NCI-H1930 (cell line): ENCODE measurements at places on chromosomes 2 and 18.
A peak's percentile ranks its signal among the peaks of the same experiment; 100 is the strongest.

DNA sequence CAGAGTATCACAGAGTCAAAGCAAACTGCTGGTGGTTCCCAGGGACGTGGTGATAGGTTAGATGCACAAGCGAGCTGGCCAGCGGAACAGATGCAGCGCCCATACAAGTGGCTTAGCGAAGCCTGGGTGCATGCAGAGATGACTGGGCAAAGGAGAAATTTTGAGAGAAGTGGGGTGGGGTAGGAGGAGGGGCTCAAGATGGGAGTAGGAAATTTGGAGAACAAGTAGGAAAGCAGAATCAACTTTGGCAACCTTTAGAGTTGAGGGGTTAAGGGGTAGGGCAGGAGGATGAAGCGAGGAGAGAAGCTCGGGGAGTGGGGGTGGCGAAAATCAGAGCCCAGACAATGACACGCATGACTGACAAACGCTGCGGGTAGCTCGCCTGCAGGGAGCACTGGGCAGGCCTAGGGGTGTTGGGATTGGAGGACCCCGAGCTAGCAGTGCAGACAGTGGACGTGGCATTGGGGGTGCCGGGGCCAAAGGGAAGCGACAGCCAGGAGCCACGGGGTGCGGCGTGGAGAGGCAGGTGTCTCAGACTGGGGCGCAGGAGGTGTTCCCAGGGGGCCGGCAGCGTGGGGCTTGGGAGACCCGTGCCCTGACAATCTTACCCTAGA is 431 bp downstream of the FAM98A start:
- DNase-seq = peak; percentile 14

DNA sequence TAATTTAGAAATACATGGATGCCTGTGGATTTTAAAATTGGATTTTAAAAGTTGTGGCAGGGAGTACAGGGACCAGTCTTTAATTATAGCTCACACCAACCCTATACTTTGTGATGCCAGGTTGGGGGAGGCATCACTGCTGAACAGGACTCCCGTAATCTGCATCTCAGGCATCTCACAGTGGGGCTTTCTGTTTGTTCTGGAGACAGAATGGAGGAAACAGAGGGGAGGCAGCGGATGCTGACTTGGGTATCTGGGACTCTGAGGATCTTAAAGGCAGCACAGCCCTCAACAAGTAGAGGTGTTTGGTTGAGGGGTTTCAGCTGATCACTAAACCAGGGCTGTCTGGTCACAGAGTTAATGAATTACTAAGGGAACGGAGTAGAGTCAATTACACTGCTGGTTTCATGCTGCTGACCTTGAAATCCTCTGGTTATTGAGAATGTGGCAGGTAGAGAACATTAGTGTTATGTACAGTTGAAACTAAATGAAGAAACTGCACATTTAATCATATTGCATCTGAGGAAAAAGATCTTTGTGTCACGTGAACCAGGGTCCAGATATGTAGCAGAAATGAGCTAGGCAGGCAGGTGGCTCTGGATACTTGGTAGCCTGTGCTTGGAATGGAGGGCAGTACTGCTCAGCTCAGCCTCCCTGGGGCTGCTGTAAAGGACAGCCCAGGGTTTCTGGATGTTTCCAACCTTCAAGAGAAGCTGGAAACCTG is 40.3 kb downstream of the FHOD3 start:
- no peak for DNase-seq

GRCh38 chr2:219507581-219508443 is 6.5 kb upstream of the ASIC4 start:
- DNase-seq = no peak

DNA sequence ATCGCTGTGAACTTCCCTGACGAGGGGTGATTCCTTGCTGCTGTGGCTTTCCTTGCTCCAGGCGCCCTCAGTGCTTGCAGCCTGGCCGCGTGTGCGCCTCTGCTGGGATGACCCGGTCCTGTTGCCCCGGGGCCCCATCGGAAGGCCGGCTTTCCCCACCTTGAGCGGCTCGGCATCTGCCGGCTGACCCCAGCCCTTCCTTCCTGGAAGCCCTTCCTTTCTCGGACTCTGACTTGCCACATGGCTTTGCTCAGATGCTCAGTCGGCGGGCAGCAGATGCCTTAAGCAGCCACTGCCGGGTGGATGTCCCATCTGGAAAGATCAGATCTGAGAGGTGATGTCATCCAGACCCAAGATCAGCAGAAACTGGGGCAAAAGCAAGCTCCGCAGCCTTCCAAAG is 100.5 kb upstream of the ODC1 start:
- no peak for DNase-seq

- no peak for DNase-seq
These were observed 20.2 kb downstream of the EPHA4 start for GRCh38 chr2:221551864-221552263.

- no peak for DNase-seq
These were observed 66.0 kb upstream of the ST3GAL5 start for GRCh38 chr2:85954590-85955458.

DNA sequence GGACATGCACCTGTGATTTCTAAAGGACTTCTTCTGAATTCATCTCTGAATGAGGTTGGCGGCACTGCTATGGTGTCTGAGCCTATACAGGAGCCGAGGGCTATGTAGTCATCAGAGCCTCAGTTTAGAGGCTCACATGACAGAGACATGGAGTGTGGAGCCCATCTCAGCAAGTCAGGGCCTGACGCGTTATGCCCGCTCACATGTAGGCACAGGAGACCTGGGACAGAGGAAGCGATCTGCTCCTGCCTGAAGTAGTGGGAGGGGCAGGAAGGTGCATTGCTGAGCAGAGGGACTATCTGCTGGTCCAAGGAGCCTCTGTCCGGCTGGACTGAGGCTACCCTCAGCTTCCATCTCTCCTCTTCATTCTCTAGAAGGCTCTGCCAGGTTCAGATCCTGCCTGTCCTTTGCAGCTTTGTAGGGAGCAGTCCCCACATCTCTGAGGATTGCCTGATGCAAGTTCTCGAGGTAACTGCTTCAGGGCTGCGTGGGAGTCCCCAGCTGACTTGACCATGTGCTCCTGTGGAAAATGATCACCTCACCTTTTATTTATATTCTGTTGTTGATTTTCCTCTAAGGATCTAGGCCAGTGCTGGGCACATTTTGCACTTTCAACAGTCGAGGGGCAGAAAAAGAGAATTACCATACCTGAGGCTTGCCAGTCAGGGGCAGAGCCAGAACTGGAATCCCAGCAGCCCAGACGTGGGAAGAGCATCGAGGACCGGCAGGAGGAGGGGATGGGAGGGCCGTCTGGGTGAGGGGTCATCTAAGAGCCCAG is 16.6 kb downstream of the KLHL29 start:
- no peak for DNase-seq

- no peak for DNase-seq
These were observed 4.9 kb downstream of the KLHL30 start for GRCh38 chr2:238143239-238143951.

- no peak for DNase-seq
These were observed 96.3 kb downstream of the SH3RF3 start for GRCh38 chr2:109225170-109225782.

GRCh38 chr2:80863147-80863714 is 558.7 kb upstream of the LRRTM1 start:
- DNase-seq = no peak

DNA sequence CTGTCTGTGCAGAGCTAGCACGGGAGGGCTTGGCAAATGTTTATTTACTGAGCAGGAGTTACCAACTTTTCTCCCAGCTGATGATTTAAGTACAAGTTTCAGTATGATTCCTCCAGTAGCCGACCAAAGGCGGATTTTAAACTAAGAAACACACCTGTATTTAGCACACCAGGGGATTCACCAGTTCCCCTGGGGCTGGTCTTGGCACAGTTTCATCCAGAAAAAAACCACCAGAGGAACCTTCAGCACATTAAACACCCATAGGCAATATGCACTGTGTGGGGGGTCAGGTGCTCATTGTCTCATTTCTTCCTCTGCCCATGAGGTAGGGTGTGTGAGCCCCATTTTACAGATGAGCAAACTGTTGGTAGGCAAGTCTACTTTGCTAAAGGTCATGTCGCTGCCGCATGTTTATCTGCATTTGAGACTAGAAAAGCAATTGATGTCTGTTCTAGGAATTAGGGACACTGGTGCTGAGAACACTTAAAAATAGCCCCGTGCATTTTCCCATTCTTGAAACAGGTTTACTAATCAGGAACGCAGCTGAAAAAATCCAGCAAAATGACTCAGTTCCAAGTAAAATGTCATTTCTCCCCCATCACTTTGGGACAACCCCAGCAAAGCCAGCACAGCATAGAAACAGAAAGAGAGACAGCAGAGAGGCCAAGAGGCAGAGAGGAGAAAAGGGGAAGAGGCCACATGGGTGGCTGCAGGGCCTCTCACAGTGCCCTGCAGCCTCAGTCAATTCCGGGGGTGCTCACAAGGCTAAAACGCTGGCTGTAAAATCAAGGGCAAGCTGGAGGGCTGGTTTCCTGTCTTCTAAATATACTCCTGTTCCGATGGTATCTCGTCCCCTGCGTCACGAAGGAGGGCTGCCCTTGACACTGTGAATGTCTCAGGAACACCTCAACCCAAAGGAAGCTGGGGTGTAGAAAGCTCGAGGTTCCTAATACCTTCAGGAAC is 166.8 kb upstream of the ID2 start:
- DNase-seq = no peak

GRCh38 chr2:236404346-236404745 is 140.1 kb upstream of the ASB18 start:
- DNase-seq = no peak

GRCh38 chr18:70338890-70339289 is 50.0 kb downstream of the SOCS6 start:
- no peak for DNase-seq

- DNase-seq = no peak
These were observed 252.9 kb downstream of the PRKCE start for GRCh38 chr2:45904267-45904945.

DNA sequence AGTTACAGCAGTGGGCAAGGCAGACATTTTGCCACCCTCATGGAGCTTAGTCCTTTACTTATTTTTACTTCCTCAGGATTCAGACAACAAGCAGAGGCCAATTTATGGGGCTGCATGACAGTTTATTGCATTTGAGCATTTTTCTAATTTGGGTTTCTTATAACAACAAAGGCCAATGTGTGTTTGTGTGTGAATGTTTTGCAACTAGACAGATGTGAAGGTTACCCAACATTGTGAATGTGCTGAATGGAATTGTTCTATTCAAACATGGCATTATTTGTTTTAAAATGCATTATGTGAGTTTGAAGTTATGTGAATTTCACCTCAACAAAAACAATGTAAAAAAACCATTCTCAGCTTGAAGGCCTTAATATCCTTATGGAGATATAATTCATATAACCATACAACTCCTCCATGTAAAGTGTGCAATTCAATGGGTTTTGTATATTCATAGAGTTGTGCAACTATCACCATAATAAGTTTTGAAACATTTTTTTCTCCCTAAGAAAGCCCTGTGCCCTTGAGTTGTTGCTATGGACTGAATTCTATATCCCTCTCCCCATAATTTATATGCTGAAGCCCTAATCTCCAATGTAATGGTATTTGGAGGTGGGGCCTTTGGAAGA is 57.3 kb downstream of the CCDC195 start:
- DNase-seq = no peak

GRCh38 chr18:78984941-78985784 is 5.5 kb downstream of the SALL3 start:
- no peak for DNase-seq

- DNase-seq = no peak
These were observed 243.6 kb downstream of the ZNF407 start for GRCh38 chr18:74841248-74841647.

GRCh38 chr18:75135158-75135725 is 73.7 kb downstream of the PTGR3 start:
- DNase-seq = no peak

DNA sequence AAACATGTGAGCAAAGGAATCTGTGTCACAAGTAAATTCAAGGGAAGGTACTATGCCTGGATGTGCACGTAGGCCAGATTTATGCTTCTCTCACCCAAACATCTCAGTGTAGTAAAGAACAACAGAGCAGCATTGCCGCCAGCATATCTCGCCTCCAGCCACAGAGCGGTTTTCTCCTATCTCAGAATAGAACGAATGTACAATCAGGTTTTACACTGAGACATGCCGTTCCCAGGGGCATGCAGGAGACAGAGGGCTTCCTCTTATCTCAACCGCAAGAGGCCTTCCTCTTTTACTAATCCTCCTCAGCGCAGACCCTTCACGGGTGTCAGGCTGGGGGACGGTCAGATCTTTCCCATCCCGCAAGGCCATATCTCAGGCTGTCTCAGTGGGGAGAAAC is 175.3 kb downstream of the RPIA start:
- DNase-seq = no peak

GRCh38 chr18:31720867-31721266 is 36.5 kb upstream of the B4GALT6 start:
- no peak for DNase-seq

DNA sequence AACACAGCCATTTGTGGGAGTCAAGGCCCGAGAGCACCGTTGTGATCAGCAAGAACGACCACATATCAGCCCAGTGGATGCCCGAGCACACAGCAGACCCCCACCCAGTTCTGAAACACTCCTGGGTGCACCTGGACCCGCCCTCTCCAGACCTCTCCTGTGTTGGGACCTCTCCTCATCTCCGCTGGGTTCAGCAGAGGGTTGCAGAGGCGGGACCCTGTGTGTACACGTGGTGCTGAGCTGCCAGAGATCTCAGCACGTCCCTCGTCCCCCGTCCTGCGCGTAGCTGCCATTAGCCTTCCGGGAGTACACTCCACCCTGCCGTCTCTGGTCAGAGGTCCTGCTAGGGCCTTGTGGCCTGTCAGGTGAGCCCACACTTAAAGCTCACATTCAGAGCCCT is 51.7 kb downstream of the ADI1 start:
- DNase-seq = no peak

- no peak for DNase-seq
These were observed 303.5 kb upstream of the FIGN start for GRCh38 chr2:164039270-164039669.

DNA sequence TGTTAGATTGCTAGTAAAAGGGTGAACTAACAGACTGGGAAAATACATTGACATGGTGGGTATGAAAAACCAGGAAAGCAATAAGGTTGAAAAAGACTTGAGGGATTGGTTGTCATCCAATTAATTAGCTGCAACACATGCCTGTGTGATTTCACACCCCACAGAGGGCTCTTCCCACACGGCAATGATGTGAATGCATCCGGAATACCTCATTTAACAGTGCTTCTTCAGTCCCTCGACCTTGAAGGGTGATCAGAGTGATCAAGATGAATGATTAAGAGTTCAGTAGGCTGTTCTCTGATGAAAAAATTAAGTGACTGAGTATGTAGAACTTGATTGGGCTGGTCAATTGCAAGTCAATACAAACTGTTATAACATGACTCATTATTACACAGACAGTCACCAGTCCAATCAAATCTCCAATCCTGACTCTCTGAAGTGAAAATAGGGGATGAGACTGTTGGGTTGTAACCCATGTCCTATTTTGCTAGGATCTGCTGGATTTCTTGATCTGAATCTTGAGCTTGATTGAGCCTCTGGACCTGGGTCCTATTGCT is 924.9 kb upstream of the FAM98A start:
- DNase-seq = no peak

- DNase-seq = no peak
These were observed 68.0 kb downstream of the ZFP36L2 start for GRCh38 chr2:43158259-43158880.
